Stimulated activated CD4-positive, alpha-beta T cell treated with anti-CD3 and anti-CD28 coated beads, Interleukin-1b, Interleukin-23, amount 100 ng/mL, for 48 hours (primary cell): ENCODE measurements at places on chromosomes 5 and 9.

DNA sequence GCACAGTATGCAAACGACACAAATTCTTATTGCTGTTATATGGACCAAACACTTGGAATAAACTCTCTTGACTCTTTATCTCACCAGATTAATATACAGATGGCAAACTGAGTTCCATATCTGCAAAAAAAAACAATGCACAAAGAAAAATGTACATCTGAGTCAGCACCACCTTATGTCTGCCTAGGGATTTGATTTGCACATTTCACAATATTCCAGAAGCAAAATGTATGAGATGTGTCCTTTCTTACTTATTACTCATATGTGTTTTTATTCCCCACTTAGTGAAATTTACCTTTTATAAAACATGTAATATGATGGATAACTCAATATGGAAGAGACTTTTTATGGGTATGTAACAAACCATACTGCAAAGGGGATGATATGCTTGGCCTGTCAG is 236.9 kb downstream of the GLIS3 start:
- no peak for DNase-seq

- DNase-seq = no peak
Observed at GRCh38 chr9:126053913-126054312, 272.7 kb upstream of the MVB12B start.

DNA sequence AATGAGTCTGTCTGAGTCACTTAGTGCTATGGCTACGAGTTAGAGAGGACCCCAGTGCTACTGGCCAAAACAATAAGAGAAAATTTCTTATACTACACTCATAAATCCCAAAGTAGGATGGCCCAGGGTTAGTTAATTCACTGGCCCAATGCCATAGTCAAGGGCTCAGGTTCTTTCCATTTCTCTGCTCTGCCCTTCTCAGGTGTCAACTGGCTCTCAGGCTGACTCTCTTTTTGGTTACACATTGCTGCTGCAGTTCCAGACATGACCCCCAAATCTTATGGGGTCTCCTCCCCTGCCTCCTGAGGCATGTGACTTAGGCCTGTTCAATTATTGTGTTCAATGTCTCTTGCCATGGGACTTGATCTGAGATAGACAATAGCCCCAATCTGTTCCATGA is 70.4 kb downstream of the ARHGEF37 start:
- no peak for DNase-seq

DNA sequence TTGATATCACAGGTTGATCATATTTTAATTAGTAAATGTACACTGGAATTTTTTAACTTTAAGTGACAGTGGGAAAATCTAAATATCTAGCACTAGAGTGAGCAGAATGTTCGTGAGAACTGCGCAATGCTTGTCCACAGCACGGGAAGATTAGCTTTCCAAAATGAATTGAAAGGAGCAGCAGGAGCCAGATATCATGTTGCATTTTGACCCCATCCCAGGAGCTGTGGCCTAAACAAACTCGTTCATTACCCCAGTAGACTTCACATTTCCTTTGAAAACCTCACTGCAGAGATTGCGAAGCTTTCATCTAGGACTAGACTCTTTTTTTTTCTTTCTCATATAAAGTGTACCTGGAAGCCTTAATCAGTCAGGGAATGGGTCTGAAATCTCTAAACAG is 525.8 kb downstream of the CTNND2 start:
- no peak for DNase-seq

DNA sequence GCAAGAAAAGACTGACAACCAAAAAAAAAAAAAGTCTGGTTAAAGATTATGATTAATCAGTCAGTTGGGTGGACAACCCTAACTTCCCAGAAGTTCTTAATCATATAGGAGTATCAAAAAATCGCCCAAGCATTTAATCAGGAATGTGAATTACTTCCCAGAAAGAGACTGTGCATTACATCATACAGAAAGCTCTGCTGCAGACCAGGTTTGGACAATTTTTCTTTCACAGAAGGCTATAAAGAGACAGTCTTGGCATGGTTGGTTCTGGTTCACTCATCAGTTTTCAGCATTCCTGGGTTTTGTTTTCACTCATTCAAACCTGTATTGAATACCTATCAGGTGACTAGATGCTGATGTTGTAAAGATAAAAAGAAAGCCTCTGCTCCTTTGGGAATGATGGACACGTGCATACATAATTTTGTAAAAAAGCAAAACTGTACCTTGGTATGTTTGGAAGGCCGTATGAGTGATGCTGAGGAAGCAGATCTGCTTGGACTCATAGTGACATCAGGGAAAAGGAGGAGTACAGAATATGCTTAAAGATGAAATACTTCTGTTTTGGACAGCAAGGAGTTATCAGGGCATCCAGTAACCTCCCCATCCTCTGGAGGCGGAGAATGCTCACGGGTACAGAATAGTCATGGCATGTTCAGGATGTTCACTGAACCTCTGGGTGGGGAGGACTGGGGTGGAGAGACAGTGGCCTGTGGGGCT is 178.4 kb downstream of the GNA14 start:
- DNase-seq = no peak

DNA sequence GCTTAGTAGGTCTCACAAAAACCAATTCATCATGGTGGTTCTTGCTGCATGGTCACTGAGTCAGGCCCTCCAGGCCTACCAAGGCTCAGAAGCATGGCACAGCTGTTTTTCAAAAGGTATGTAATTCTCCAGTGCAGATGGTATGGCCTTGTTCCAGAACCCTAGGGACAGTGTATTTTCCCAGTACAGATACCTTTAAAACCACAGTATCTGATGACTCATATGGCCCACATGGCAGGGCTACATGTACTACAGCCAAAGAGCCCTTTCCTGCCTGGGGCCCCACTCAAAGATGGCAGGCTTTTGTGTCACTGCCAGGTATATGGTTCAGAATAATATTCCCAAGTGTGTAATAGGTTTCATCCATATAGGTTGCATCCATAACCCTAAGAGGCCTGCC is 16.5 kb downstream of the CSF2 start:
- DNase-seq = no peak

GRCh38 chr9:78856144-78856543 is 559.2 kb downstream of the PSAT1 start:
- DNase-seq = no peak

- peak; percentile 37 for DNase-seq
Observed at GRCh38 chr9:96020792-96021550, 145.5 kb downstream of the ERCC6L2 start.

- DNase-seq = no peak
Observed at GRCh38 chr5:15285901-15286583, 213.9 kb upstream of the FBXL7 start.

- no peak for DNase-seq
Observed at GRCh38 chr5:149256451-149256850, 15.2 kb upstream of the AFAP1L1 start.

- DNase-seq = no peak
Observed at GRCh38 chr5:77225531-77225930, 15.1 kb downstream of the PDE8B start.

DNA sequence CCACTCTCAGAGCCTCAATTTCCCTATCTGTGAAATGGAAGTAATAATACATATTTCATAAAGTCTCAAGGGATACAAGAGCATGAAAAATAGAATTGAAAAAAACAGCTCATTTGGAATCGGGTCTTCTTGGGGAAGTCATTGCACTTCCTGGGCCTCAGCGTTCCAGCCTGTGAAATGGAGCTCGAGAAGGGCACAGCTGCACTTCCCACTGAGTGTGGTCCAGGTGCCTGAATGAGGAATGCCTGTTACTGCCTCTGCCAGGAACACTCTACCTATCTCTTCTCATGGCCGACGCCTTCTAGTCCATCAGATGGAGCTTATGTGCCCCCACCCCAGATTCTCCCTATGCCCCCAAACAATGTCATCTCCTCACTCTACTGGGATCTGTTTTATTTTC is 924 bp upstream of the NEURL1B start:
- DNase-seq = no peak

DNA sequence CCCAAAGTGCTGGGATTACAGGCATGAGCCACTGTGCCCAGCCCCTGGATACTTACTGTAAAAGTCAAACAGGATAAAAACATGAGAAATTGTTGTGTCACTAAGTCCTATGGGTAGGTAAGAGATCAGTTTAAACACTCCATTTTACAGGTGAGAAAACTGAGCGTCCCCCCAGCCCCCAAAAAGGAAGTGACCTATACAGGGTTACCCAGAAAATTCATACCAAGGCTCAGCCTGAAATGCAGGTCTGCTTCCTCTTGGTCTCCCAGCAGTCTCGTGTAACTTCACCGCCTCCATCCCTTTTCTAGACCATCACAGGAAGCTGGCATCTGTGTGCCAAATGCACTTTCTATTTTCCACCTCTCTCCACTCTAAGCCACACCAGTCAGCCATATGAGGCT is 57.2 kb downstream of the TMOD1 start:
- DNase-seq = no peak

DNA sequence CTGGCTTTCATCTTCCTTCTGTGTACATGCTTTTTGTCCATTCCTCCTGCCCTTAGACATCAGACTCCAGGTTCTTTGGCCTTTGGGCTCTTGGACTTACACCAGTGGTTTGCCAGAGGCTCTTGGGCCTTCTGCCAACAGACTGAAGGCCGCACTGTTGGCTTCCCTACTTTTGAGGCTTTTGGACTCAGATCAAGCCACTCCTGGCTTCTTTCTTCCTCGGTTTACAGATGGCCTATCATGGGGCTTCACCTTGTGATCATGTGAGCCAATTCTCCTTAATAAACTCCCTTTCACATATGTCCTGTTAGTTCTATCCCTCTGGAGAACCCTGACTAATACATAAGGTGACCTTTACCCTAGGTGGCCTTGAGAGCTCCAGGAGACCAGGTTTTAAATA is 189.1 kb upstream of the CCNG1 start:
- DNase-seq = no peak

DNA sequence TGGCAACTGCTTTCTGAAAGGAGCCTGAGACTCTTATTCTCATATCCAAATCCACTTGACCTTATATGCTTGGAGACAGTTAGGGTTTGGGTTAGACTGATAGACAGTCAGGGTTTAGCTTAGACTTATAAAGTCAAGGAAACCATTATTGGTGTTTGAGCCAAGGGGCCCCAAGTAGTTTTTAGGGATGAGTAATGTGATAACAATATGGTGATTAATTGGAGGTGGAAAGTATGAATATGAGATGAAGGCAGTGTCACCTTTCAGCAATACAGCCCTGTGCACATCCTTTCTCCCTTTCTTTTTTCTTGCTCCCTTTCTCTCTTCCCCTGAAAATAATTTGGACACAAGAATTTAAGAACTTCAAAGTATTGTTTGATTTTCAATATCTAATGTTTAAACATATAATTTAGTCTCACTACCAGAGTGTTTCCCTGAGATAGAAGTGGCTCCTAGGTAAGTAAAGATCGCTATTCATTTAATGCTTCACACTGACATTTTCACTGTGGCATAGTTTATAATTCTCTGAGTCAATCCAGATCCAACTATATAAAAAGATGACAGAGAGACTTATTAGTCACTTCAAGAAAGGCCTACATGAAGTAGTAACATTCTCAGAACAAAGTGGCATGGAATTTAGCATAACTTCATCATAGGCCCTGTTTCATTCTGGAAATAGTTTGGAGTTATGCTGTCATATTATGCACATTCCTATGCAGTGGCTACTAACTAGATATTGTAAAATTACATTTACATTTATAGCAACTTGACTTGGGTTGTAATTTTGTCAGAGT is 200.8 kb downstream of the CHSY3 start:
- no peak for DNase-seq

GRCh38 chr5:9020996-9021395 is 524.9 kb downstream of the SEMA5A start:
- DNase-seq = no peak

DNA sequence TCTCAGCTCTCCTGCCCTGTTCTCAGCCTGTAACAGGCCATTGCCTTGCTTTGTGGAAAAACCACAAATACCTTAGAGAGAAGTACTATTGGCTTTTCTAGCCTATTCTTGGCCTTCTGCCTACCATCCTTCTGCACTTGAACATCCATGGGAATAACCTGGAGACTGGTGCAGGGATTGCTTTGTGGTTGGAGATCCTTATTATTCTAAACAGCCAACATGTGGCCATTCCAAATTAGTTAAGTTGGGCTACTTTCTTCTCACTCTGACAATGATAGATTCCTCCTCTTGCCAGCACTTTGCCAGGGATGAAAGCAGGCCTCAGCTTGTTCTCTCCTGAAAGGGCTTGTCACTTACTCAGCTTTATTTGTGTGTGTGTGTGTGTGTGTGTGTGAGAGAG is 240.4 kb downstream of the GLIS3 start:
- DNase-seq = no peak

DNA sequence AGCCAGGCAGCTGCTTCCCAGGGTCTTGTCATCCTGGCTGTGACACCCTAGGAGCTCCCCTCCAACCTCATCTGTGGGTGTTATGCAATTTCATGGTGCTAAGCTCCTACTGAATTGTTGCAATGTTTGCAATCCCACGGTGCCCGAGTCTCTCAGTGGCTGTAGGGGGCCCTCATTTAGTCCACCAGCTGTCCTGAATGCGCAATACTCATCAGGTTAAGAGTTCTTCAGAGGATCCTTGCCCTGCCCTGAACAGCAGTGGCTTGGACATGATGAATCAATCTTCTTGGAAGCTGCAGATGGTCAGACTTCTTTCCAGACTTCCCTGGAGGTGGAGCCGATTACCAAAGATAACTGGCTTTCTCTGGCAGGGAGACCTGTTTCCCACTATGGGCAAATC is 584.1 kb downstream of the CCDC171 start:
- no peak for DNase-seq

DNA sequence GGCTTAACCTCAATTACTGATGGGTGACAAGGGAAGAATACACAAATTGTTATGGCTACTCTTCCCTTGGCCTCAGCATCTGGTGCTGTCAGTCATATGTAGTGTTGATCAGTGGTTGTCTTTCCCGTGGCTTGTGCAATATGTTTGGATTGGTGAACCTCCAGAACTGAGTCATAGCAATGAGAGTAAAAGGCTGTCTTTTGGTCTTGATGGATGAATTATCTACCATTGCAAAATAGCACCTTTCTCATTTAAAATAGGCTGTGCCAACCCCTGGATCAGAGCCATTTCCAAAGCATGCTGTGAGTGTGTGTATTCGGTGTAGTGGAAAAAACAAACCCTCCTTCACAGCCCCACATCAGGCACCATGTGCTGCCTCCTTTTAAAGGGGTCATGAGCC is 14.6 kb upstream of the F2R start:
- DNase-seq = no peak

GRCh38 chr9:114390952-114391351 is 3.2 kb upstream of the AKNA start:
- no peak for DNase-seq

DNA sequence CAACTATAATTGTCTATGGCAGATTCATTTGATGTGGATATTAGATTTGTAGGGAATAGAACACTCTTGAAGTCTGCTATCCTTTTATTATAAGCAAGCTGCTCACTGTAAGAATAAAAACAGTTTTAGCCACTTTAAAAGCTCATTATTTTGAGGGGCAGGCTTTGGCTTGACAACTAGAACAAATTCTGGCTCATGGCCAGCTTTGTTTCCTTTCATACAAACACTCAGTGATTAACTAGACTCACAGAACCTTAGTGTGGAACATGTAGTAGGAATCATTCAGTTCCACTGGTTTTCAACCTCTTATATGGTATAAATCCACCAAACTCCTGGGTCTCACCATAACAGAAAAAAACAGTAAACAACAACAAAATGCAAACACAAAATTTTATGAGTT is 27.4 kb upstream of the CEP120 start:
- no peak for DNase-seq

- DNase-seq = no peak
Observed at GRCh38 chr9:121354762-121355161, 15.3 kb downstream of the STOM start.

- no peak for DNase-seq
Observed at GRCh38 chr9:112002847-112003457, 106.3 kb downstream of the UGCG start.
